ENCODE measurements at places on chromosomes 1 and 21.

DNA sequence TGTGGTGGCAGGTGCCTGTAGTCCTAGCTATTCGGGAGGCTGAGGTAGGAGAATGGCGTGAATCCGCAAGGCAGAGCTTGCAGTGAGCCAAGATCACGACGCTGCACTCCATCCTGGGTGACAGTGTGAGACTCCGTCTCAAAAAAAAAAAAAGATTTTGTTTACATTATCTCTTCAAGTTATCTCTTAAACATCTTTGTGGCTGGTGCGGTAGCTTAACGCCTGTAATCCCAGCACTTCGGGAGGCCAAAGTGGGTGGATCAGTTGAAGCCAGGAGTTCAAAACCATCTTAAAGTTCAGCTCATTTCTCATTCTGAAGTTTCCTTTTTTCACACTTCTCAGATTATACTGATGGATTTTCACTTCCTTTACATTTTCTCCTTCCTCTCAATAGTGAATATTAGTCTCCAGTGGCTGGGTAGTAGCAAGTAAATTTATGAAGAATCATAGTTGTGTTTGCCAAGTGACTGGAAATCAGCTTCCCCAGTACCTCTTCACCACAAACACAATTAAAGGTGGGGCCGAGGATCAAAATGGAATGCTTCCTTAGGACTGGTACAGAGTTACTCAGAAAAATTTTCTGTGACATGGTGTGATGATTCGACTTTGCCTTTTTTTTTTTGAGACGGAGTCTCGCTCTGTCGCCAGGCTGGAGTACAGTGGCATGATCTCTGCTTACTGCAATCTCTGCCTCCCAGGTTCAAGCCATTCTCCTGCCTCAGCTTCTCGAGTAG lies 13.8 kb downstream of the PIP5K1A start:
- DNase-seq, result no peak

- no peak for DNase-seq
Measured at GRCh38 chr1:230548357-230548756, 93.9 kb upstream of the COG2 start.

- peak; percentile 85 for DNase-seq
Measured at GRCh38 chr1:240399381-240399780, 212.6 kb downstream of the GREM2 start.

DNA sequence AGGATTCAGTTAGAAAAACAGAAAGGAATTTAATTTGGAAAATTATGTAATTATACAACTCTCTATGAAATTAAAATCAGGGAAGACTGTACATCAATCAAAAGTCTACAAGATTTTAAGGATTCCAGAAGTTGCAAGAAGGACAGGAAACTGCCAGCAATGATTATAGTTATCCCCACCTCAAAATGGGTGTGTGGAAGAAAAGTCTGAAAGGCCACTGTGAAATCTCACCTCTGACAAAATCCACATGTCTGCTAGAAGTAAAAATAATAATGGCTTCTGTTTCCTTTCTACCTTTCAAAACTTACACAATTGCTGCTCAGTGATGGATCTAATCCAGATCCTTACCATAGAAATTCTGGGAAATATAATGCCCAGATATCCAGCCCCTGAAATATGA lies 708.1 kb upstream of the ADGRL4 start:
- no peak for DNase-seq

GRCh38 chr1:59061876-59062275 lies 235.0 kb upstream of the FGGY start:
- peak; percentile 94 for DNase-seq

- DNase-seq, result no peak
Measured at GRCh38 chr1:245416781-245417180, 262.0 kb downstream of the KIF26B start.
